Anterior cingulate cortex (tissue), 58 donors: ENCODE measurements at places on chromosomes 4 and X.

DNA sequence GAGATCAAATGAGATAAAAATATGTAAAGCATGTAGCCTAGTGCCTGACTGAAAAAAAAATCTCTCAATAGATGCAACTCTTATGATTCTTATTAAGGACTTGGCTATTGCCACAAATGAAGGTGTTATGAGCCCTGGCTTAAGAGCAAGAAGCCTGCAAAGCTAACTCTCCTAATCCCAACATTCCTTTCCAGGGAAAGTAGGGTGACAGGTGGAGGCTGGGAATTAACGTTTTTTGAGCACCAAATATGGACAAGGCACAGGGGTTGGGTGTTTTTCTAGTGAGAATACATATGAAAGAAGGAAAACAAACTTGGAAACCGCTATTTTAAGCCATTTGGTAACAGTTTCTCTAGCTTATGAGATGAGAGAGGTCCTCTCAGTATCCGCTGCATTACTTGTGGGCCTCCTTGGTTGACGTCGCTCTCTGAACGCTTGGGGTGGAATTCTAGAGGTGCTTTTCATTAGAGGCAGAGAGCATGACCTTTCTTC lies 2.4 kb downstream of the RHOH start:
- DNase-seq: no peak

- no peak for DNase-seq
Measured at GRCh38 chr4:90317785-90318184, 190.6 kb downstream of the CCSER1 start.

- DNase-seq: no peak
Measured at GRCh38 chrX:123731987-123732669, 724 bp downstream of the THOC2 start.

- DNase-seq: no peak
Measured at GRCh38 chrX:153772316-153773217, 8.3 kb upstream of the SRPK3 start.

DNA sequence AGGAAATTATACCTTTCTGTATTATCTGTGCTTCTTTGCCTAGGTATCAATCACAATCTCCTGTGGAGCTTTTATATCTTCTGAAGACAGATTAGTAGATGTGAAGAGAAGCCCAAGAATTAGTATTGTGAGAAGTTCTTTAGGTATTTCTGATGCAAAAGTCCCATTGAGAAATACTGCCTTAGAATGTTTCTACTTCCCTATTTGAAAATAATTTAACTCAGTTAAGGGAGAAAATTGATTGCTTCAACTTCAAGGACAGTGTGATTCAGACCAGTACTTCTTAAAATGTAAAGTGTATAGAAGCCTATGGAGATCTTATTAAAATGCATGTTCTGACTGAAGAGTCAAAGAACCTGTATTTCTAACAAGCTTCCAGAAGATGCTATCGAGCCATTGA lies 9.0 kb downstream of the EIF1AX start:
- DNase-seq: no peak

GRCh38 chrX:13647709-13648212 lies 5.2 kb upstream of the TCEANC start:
- no peak for DNase-seq

- DNase-seq: no peak
Measured at GRCh38 chrX:151596282-151596681, 32.8 kb downstream of the PASD1 start.

- DNase-seq: no peak
Measured at GRCh38 chr4:152073351-152074087, 312.7 kb upstream of the GATB start.

GRCh38 chr4:175371091-175371490 lies 441.0 kb downstream of the GPM6A start:
- DNase-seq: no peak

DNA sequence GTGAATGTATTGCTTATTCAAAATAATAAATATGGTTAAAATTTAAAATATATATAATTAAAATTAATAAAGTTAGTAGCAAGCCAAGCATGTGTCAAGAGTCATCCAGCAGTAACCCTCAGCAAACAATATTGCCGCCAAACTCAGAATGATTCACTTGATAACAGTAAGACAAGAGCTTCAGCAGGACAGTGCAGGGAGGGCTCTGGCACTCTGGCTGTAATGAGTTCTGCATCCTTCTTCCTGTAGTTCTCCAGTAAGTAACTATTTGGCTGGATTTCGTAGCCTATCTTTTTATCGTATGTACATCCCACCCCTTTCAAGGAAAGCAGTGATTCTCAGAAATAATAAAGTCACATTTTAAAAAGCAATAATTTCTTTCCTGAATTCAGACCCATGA lies 17.6 kb downstream of the OTUD6A start:
- DNase-seq: no peak

- no peak for DNase-seq
Measured at GRCh38 chrX:8861908-8862307, 60.7 kb upstream of the FAM9A start.
